Uterus (tissue), 4 donors: ENCODE measurements at places on chromosomes 4 and X.

- no peak overlapping the region for H3K27ac ChIP-seq
- no peak for DNase-seq
- no peaks in the 10 kb centered on the region for H3K36me3 ChIP-seq
- no peaks in the 10 kb centered on the region for H3K27me3 ChIP-seq
- no peak overlapping the region for H3K4me3 ChIP-seq
- no peaks in the 10 kb centered on the region for H3K4me1 ChIP-seq
These were observed 641.1 kb downstream of the MID1IP1 start for GRCh38 chrX:39442332-39442731.

GRCh38 chr4:176708771-176709311 lies 83.9 kb downstream of the VEGFC start:
- H3K27me3 ChIP-seq: no peaks in the 10 kb centered on the region
- no peak overlapping the region for H3K4me3 ChIP-seq
- no peaks in the 10 kb centered on the region for H3K4me1 ChIP-seq
- DNase-seq: no peak
- H3K36me3 ChIP-seq: no peaks in the 10 kb centered on the region

DNA sequence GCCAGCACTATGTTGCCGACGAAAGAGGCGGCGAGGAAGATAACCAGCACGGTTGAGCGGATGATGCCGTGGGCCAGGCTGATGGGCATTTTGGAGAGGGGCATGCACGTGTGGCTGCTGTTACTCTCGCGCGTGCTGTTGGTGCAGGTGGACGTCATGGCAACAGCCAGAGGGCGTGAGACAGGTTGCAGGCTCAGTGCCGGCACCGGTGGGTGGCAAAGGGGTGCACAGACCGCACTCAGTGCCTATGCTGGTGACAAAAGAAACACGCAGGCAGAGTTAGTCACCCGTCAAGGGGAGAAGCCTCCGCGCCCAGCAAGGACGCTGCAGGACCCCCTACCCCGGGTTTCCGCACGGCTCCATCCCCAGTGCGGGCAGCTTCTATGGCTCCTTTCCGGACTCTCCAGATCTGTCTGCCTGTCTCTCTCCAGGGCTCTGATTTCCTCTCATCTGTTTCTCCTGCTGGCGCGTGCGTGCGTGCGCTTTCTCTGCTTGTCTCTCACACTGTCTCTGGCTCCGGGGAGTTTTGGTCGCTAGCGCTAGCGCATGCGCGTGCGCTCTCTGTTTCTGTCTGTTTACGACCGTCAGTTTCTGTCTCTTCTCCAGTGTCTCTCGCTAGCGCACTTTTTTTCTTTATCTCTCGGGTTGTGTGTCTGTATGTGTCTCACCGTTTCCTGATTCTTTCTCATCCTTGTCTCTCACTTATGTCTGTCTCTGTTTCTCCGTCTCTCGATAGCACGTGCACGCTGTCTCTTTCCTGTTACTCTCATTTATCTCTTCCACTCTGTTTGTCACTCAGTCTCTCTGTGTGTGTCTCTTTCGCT lies 2.1 kb downstream of the GPR101 start:
- peaks cover 7% of the 10 kb centered on the region for H3K4me1 ChIP-seq

GRCh38 chrX:64570204-64570603 lies 175.0 kb upstream of the MTMR8 start:
- H3K4me1 ChIP-seq: no peaks in the 10 kb centered on the region
- no peak overlapping the region for H3K4me3 ChIP-seq
- H3K27me3 ChIP-seq: no peaks in the 10 kb centered on the region
- no peaks in the 10 kb centered on the region for H3K36me3 ChIP-seq
- no peak for DNase-seq
- no peak overlapping the region for H3K27ac ChIP-seq

DNA sequence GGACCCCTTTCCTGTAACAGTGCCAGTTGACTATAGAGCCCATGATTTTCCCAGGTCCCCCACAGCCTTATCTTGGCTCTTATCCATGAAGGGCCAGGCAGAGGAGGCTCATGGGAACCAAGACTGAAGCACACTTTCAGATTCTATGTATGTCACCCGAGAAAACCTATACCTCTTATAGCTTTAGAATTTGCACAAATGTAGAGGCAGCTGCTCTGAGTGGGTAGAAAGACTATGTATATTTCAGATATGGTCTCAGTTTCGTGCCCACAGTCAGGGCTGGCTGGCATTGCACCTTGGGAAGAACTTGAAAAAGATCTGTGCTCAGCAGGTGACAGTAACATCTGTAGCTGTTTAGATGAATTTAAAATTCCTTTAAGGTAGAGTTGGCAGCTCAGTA lies 8.3 kb upstream of the LNX1 start:
- DNase-seq: no peak
- no peak overlapping the region for H3K4me3 ChIP-seq
- no peaks in the 10 kb centered on the region for H3K36me3 ChIP-seq
- H3K27me3 ChIP-seq: no peaks in the 10 kb centered on the region
- no peak overlapping the region for H3K27ac ChIP-seq
- H3K4me1 ChIP-seq: no peaks in the 10 kb centered on the region

DNA sequence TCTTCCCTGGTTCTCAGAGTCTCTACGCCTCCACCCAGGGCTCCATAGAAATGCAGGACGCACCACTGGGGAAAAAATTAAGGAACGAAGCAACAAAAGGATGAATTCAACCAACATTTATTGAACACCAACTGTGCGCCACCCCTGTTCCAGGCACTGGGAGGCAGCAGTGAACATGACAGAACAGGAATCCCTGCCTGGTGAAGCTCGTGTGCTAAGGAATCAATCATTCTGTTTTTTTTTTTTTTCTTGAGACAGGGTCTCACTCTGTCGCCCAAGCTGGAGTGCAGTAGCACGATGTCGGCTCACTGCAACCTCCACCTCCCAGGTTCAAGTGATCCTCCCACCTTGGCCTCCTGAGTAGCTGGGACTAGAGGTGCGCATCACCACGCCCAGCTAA lies 1.9 kb upstream of the FTSJ1 start:
- H3K27ac ChIP-seq: no peak overlapping the region
- H3K4me1 ChIP-seq: no peaks in the 10 kb centered on the region
- no peak for DNase-seq
- no peak overlapping the region for H3K4me3 ChIP-seq
- H3K36me3 ChIP-seq: no peaks in the 10 kb centered on the region

DNA sequence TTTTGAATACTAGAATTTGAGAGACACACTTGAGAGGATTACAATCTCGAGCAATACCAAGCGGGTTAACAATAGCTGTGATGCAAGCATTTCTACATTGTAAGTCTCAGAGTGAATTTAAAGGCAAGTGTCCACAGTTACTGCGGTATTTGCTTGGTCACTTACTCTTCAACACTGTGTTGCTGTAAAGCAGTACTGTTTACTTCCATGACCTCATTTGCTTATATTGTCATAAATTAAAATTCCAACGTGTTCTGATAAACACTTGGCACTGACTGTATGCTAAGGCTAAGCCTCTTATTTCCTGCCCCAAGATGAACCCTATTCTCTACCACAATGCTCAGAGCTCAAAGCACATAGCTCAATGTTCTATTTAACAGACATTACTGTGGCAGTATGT lies 11.1 kb downstream of the EXOC1L start:
- H3K27ac ChIP-seq: no peak overlapping the region
- H3K27me3 ChIP-seq: no peaks in the 10 kb centered on the region
- H3K36me3 ChIP-seq: no peaks in the 10 kb centered on the region

DNA sequence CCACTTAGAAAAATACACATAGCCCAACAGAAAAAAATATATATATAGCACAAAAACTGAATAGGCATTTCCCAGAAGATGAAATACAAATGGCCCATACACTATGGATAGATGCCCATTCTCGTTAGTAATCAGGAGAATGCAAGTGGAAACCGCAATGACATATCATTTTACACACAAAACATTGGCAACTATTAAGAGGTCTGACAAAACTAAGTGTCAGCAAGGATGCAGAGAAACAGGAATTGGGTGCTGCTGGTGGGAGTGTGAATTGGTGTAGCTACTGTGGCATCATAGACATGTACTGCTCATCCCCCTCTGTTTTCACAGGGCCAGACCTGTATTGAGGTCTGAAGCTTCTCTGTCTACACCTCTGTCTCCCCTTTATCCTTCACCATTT lies 320.0 kb downstream of the IDS start:
- DNase-seq: no peak
- H3K27me3 ChIP-seq: no peaks in the 10 kb centered on the region
- H3K4me1 ChIP-seq: no peaks in the 10 kb centered on the region
- H3K27ac ChIP-seq: no peak overlapping the region
- no peak overlapping the region for H3K4me3 ChIP-seq
